ENCODE measurements at places on chromosomes 16 and 17.

GRCh38 chr17:64993867-64994266, 62.7 kb downstream of the GNA13 start:
- DNase-seq = no peak

DNA sequence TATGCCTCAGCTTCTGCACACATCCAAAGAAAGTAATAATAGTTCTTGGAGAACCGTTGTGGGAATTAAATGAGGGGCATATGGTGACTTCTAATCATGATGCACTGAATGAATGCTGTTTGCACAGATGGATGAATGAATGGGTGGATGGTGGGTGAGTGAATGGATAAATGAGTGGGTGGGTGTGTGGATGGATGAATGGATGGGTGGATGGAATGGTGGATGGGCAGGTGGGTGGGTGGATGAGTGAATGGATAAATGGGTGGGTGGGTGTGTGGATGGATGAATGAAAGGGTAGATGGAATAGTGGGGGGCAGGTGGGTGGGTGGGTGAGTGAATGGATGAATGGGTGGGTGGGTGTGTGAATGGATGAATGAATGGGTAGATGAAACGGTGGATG, 44.9 kb upstream of the FOXF1 start:
- no peak for DNase-seq

DNA sequence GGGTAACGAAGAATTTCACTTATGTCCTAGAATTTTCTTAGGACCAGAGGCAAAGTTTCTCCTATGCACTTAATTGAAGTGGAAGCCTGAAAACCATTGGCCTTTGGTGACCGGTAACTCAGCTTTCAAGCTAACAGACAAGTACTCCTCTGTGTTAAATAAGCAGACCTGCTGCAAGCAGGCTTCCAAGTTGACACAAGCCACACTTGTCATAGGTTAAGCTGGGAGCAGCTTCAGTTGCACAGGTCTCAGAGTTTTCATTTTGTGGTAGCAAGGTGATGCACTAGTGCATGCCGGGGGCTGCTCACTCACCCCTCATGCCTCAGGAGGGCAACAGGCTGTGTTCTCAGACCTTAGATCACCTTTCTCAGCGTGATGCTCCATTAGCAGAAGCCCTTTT, 399.9 kb downstream of the UTP18 start:
- DNase-seq = no peak

DNA sequence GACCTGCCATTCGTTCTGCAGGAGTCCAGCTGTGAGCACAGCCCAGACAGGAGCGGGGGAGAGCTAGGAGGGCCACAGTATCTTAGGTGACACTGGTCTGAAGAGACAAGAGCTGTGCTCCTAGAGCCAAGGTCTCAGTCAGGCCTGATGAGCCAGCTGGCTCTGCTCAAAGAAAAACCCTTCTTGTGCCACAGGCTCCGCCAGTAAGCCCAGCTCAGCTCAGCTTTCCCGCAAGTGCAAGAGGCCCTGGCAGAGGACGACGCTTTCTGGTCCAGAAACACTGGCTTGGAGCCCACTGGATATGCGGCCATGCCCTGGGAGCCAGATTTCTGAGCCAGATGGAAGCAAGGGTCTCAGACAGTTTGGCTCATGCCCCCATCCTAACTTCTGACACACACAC, 23.9 kb downstream of the PEMT start:
- no peak for DNase-seq

DNA sequence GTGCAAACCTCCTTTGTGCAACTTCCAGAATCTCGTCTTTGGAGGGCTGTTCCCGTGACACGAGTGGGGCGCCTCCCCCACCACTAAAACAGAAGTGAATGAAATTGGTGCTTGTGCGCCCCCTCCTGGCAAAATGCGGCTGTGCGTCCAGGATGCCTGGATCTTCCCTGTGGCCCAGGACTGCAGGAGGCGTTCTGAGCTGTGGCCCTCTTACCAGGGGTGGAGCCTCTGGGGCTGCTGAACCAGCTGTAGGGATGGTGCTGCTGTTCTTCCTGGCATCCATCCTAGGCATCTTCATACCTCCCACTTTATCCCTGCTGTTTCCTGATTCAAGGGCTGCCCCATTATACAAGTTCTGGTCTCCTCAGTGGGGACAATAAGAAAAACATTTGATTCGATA, 18.5 kb upstream of the NAGLU start:
- DNase-seq = peak; percentile 88

DNA sequence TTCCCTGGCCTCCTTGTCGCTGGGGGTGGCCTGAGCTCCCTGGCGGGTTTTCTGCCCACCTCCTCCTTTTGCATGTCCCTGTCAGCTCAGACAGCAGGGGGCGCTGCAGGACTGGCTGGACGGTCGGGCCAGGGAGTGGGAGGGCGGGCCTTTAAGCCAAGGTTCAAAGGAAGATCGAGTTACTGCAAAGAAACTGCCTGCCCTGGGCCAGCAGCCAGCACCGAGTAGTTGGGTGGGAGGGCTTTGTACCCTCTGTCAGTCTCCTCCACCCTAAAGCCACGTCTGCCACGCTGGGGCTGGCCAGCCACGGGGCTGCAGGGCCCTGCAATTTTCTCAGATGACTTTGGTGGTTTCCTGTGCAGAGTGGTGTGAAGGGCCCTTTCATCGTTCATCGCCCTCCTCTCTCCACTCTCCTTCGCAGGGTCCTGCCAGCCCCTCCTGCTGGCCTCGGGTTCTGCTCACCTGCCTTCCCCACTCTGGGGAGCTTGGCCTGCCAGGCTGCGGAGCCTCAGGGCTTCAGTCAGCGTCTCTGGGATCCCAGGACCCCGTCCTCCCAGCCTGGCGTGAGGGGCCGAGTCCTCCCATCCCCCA, 12.3 kb downstream of the GPR142 start:
- DNase-seq = peak; percentile 97

DNA sequence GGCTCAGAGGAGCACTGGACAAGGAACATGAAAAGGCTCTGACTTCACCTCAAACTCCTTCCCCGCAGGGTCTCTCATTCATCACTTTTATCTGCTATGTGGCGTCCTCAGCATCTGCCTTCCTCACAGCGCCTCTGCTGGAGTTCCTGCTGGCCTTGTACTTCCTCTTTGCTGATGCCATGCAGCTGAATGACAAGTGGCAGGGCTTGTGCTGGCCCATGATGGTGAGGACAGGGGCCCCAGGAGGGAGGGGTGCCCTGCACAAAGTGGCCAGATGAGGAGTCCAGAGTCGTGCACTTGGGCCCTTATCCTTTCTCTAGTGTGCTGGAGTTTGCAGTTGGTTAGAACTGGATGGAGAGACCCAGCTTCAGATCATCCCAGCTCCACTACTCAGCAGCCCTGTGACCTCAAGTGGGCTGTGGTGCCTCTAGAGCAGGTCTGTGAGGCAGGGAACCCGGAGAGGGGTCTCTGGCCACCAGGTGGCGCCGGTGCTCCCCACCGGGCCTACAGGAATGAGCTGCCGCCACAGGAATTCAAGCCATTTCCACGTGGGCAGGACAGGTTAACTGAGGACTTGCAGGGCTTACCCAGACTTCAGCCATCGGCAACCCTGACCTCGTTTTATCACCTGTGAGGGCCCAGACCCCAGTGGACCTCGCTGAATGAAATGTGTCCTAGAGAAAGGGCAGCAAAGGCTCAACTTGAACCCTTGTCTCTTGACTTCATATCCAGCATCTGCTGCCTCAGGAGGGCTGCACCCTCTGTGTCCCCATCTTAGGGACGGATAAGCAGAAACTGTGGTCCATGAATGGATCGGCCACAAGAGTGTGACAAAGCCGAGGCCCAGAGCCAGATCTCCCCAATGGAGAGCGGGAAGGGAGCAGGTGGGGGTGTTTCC, 4.0 kb downstream of the CMTM3 start:
- peak; percentile 89 for DNase-seq

DNA sequence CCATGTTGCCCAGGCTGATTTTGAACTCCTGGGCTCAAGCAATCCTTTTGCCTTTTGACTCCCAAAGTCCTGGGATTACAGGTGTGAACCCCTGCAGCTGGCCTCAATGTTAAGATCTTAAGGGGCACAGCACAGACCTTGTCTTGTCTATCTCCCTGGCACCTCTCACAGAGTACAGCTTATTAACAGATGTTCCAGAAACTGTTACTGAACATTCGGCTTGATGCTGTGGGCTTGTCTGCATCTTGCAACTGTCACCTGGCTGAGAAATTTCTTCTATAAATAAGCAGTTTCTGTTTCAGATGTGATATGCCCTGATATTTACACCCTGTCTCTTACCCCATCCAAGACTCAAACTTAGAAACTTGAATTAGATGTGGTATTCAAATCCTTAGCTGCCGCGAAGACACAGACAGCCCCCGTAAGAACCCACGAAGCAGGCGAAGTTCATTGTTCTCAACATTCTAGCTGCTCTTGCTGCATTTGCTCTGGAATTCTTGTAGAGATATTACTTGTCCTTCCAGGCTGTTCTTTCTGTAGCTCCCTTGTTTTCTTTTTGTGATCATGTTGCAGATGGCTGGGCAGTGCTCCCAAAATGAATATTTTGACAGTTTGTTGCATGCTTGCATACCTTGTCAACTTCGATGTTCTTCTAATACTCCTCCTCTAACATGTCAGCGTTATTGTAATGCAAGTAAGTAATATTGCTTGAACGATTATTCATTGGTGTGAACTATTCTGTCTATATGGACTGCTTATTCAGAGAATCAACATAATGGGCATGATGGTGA, at the start of gene TNFRSF17:
Gene TNFRSF17 (plus strand): TSS at position 450 of the 791 bp plus-strand sequence. CDS start 115 bp downstream, at position 565.
- DNase-seq = no peak

DNA sequence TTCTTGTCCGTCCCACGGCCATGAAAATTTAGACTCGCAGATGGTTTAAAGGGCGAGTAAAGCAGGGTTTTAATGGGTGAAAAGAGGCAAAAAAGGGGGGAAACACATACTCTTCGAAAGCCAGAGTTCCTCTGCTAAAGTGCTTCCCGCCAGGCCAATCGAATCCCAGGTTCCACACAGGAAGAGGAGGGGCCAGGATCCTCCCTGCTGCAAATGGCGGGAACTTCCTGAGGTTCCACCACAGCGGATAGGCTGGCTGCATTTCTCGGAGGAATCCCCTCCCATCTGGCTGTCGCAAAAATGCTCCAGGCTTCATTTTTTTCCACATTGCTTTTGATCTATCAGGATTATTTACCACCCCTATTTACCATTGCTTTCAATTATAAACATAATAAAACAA, 670.1 kb upstream of the CA10 start:
- DNase-seq = no peak

DNA sequence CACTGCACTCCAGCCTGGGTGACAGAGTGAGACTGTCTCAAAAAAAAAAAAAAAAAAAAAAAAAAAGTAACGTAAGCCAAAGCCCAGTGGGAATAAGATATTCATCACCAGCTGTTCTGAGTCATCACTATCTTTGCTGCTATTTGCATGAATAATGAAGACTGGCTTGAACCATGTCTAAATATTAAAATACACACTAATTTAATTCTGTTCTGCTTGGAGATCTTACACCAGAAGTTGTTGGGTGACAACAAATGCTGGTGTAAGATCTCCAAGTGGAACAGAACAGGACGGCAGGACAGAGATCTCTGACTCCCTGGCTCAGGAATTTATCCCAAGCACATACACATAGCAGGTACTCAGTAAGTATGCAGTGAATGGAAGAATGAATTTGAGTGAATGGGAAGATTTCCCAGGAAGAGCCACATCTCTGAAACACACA, 19.6 kb downstream of the DNAH17 start:
- DNase-seq = no peak

- no peak for DNase-seq
Observed at GRCh38 chr16:3520841-3521240, 20.0 kb downstream of the CLUAP1 start.

GRCh38 chr17:65193305-65193704, 56.1 kb downstream of the RGS9 start:
- DNase-seq = no peak

DNA sequence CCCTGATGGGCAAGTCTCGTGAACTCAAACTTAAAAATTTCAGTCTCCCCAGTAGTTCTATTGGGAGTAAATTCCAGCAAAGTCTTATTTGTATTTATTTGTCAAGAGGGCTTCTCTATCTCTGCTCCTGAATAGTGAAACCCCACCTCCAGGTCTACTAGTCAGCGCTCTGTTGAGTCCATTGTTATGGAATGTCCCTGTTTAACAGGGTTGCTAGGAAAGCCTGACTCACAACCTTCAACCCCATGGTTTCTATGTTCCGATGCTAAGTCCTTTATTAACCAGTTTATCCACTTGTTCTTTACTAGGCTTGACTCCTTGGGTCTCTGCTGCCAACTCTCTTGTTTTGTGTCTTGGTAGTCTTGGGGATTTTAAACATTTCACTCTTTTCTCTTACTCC, 250.7 kb upstream of the MYOCD start:
- DNase-seq = no peak

DNA sequence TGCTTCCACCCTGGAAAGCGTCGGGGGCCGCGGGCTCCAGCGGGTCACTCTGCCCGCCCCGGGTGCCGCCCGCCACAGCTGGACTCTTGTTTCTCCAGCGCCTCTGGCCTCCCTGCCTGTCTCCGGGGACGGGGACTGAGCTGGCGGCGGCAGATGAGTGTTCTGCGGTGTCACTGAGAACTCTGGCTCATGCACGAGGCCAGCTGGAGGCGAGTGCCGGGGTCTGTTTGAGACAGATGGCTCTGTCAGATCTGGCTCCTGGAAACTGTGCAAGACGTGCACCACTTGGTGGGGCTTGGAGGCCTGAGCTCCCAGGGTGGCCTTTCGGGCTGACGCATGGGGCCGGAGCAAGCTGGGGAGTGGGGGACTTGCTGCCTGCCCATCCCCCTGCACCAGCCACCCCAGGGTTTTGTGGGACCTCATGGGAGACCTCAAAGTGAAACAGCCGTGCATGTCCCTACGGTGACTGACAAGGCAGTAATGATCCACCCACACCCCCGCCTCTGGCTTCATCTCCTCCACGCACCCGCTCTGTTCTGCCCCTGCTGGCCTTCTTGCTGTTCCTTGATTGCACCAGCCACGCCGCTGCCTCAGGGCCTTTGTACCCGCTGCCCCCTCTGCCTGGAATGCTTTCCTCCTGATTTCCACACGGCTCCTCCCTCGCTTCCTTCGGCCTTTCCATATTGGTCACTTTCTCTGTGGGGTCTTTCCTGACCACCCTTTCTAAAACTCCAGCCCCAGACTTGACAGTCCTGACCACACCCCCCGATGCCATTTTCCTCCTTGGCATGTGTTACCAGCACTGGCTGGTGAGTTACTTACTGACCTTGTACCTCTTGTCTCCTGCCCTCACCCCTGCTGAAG, 174.9 kb upstream of the CIBAR2 start:
- no peak for DNase-seq

GRCh38 chr16:67040906-67041305, 12.0 kb downstream of the CBFB start:
- no peak for DNase-seq

DNA sequence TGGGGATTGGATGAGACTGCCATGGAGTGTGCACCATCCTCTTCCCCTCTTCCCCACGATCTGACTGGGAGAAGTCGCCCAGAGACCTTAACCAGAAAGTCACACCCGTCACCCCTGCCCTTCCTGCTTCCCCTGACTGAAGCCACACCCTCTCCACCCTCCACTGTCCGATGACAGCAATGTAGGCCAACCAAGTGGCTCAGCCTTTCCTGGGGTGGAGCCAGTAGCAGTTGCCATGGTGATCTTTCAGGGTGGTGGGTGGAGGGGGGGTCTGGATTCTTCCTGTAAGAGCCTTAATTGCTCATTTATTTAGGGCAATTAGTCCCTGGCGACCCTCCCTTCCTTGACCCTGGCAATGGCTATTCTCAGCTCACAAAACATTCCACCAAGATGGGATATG, 37.5 kb upstream of the PHB1 start:
- no peak for DNase-seq

All from activated CD4-positive, alpha-beta T cell treated with anti-CD3 and anti-CD28 coated beads, Interleukin-2, amount 50 U/mL, for 48 hours (primary cell).